Activated naive CD4-positive, alpha-beta T cell treated with Interleukin-2 at 50 U/mL for 16 hours (primary cell): ENCODE measurements at places on chromosomes 7 and 10.

DNA sequence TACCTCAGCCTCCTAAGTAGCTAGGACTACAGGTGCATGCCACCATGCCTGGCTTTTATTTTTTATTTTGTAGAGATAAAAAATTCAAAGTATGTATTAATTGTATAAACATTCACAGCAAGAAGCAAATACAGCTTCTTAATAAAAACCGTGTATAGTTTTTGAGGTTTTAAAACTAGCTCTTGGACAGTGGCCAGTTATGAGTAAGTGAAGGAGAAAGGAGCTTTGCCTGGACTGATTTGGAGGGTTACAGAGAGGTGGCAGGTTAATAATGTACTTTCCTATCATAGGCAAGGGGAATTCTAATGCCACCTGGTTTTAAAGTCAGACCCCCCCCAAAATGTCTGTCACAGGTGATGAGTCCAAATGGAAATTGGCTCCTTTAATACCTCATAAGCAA lies 43.4 kb downstream of the ZNRF2 start:
- DNase-seq: no peak

GRCh38 chr7:48161407-48162125 lies 9.7 kb upstream of the ABCA13 start:
- no peak for DNase-seq

DNA sequence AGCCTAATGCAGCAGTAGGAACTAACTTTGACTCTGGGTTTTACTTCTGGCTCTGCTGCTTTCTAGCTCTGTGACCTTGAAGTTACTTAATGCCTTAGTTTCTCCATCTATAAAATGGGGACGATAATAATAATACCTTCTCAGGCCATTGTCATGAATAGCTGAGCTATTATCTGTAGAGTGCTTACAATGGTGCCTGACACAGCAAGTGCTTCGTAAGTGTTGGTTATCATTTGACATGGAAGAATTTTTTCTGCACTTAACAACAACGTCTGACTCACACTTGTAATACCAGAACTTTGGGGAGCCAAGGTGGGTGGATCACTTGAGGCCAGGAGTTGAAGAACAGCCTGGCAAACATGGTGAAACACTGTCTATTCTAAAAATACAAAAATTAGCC lies 140.5 kb downstream of the ARL4A start:
- no peak for DNase-seq

DNA sequence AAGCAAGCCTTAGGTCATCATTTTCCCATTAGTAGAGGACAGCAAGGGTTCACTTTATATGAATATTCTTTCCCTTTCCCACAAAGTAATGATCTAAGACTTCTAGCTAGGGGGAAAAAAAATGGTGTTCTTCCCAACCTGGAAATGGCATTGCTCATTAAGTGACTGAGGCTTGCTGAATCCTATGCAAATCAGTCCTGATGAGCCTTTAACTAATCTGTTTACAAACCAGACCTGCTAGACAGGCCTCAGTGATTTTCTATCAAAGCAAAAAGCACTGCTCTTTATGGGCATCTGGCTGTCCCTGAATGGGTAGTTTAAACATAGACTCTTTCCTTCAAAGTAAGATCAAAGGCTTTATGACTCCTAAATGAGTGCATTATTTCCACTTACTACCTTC lies 146.3 kb downstream of the HIBADH start:
- DNase-seq: no peak

DNA sequence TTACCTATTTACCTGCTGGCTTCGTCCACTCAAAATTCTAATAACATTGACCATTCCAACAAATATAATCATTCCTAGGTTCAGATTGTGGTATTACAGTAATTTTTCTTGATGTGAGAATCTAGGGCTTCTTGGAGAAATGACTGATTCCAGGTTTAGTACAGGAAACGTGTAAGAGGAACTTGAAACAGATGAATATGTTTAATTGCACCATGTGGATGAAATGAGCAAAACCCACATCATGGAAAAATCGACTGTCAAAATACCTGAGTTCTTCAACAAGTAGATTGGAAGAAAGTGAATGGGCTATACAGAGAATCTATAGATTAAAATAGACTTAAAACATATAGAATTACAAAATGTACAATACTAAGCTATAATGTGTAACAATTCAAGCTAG lies 24.9 kb upstream of the OR9A4 start:
- DNase-seq: no peak

DNA sequence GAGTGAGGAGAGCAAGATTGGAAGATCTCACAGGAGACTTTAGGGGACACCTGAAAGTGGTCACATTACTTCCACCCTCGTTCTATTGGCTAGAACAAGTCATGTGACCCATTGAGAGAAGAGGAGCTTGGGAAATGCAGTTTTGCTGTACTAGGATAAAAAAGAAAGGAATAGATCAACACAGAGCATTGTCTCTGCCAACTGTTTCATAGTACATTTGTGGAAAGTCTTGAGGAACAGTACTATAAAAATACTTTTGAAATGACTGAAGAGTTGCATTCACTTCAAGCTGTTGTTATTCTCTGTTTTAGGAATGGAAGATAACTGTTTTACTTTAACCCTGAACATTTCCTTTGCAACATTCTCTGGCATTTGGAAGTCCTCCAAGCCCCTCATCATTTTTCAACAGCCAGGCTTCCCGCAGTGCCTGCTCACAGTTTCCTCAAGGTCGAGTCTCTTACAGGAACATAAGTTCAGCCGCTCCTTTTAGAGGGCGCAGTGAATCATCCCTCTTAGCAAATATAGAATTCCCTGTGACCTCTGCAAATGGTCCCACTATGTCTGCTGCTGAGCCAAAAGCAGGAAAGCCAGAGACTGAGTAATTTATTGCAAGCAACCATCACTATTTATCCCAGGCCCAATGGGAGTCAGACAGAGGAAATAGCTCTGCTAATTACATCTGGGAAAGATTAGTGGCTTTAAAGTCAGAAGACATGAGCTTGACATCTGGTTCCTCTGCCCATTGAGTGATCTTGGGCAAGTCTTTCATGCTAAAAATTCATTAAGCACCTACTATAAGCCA lies 40.7 kb downstream of the MRPL32 start:
- DNase-seq: no peak

DNA sequence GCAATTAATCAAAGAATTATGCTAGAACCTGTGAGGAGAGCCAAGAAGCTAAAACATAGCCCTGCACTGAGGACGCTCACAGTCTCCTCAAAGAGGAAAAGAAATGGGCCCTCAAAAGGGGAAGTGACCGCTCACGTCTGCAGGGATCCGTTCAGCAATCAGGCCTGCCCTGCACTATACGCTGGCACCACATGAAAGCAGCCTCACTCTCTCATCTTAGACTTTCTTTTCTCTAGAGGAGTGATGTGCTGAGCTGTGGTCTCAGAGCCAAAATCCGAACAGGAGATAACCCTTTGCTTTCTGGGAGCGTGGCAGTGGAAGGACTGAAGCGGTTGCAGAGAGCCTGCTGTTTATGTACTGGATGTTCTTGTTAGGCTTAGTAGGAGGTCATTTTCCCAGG lies 6.3 kb upstream of the IL2RA start:
- DNase-seq: no peak

- DNase-seq: no peak
Observed at GRCh38 chr7:129993275-129993674, 40.5 kb upstream of the UBE2H start.

DNA sequence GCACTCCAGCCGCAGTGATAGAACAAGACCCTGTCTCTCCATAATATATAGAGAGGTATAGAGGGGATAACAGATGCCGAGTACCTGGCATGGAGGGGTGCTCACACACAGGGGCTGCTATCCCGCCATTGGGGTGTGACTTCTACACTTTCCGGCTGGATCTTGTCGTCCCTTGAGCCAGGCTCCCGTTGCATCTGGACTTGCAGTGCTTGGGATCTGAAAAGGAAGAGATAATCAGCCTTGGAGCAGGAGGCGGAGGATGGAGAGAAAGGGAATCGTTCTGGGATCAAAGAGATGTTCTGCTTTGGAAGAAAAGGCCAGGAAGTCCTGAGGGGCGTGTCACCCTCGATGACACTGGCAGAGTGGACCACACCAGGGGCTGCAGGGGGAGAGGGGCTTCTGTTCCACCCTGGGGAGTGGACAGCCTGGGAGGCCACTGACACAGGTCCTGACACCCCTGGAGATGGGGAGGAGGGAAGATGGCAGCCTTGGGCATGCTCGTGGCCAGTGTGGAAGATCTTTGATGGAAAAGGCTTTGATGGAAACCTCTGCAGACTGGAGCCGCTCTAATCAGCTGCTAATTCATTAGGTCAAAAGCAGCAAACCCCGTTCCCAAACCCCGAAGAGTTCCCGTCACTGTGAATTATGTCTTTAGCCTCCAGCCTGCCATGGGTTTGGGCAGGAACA lies 85.1 kb downstream of the CARD11 start:
- no peak for DNase-seq
